ENCODE measurements at places on chromosomes 12 and 14.

DNA sequence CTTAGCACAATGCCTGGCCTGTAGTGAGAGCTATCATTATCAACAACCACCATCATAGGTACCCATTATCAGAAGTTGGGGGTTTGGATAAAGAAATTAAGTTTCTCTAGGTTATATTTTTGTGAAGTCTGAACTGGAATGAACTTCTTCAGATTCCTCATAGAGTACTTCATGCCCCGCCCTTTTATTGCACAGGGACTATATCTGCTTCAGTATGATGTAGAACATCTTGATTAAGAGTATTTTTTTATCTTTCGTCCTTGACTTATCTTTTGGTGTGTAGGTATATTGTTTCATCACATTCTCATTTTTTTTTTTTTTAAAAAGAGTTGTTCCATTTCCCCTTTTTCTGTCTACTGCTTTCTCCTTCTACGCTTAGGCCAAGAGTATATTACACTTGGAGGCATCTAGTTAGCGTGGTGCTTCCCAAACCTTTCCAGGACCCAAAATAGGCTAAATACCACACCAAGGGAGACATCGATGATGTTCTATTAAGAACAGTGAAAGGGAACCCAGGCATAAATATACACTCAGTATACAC lies 467.5 kb downstream of the ZFP36L1 start:
- no peak for DNase-seq

- DNase-seq = no peak
These were observed 31.5 kb downstream of the CLEC1A start for GRCh38 chr12:10067264-10067663.

- no peak for DNase-seq
These were observed 1.2 kb downstream of the SRGAP1 start for GRCh38 chr12:63845726-63846125.

GRCh38 chr12:8637666-8638065 lies 25.0 kb downstream of the MFAP5 start:
- no peak for DNase-seq

DNA sequence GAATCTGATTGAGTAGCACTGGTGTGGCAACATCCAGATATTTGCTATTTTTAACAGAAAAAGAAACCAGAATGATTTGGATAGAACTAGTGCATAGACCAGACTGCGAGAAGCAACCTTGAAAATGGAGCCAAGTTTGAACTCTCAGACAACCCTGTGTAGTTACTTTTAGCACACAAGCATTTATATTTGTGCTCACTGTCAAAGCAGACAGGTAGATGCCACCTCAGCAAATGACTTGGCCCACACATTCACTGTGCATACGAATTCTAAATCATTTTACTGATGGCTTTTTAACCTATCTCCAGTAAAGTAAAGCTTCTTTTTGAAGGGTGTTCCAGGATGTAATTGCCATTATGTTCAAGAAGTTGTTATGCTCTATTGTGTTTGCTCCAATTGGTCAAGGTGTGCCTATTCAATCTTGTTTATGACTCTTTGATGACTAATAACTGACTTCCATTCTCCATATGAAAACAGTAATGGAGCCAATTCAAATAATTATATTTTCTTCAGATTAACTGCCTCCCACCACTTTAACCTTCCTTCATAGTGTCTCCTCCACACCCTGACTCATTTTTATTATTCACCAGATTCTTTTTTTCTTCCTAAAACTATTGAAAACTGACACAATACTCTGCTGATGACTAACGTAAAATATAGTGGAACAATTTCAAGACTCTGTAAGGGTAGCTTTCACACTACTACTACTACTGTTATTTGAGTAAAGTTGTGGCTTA lies 138.5 kb downstream of the CCER1 start:
- DNase-seq = no peak

GRCh38 chr12:3882896-3883564 lies 9.8 kb upstream of the PARP11 start:
- DNase-seq = no peak

Measured in MG63 (cell line).